HuH-7.5 (cell line): ENCODE measurements at places on chromosomes 3 and 15.

GRCh38 chr15:25464784-25465183, 26.0 kb upstream of the UBE3A start:
- no peak for DNase-seq

GRCh38 chr15:48242015-48242414, 35.9 kb downstream of the SLC12A1 start:
- no peak for DNase-seq

DNA sequence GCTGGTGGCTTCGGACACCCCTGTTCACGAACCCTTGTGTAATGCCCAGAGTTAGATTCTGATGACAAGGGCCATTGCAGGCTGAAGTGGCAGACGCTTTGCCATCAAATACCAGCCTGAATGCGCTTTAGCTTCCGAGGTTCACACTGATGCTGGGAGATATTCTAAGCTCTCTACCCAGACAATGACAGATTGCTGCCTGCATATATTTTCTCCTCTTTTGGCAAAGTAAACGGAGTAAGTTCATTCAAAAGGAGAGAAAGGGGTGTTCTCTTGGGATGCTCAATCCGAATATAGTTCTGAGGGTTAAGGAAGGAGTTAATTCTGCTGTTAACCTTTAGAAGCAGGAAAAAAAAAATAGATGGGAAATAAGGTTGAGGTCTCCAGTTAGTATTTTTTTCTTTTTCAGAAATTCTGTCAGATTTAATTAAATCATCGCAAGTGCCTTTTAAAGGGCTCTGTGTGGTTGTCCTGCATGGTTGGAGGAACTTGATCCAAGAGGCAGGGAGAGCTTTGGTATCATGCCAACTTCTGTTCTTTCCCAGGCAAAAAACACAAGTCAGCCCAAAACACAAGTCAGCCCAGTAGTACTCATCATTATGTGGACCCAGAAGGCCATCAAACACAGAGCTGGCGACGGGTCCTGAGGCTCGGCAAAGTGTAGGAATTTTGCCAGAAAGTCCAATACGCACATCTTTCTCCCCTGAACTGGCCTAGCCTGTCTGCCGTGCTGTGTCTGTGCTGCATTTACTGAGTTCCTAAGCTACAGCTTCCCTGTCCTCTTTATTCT, 70.9 kb upstream of the ST8SIA2 start:
- DNase-seq = no peak

DNA sequence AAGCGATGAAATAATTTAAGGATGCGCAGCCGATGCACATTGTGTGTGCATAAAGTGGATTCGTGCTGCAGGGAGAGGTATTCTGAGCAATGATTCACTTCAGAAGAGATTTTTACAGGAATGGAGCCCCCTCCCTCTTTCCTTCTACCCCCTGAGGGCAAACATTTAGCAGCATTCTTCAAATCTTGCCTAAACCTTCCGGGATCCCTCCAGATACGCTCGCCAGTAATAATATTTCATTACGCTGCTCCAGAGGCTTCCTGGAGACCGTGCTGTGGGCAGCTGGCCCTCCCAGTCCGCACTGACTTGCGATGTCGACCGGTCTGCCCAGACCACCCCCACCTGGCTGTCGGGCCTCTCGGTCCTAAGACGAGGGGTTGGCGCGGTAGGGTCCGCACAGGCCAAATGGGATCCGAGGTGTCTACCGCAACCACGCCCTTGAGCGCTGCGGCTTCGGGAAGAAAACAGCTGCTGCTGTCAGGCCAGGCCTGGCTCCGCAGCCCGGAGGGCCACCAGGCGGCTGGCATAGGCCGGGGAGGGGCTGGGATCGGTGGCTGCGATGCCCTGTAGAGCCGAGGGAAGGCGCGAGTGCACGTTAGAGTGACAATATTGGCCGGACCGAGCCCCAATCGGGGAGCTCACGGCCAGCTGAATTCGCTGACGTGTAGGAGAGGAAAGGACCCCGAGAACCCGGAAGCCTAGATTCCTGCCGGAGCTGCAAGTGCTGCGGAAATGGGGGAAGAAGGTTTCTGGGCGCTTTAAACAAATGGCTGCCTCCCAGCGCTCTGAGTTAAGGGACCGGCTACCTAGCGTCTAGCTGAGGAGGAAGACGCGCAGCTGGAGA, 14.3 kb downstream of the ZIC4 start:
- DNase-seq = peak; percentile 94

GRCh38 chr15:26103002-26103404, 239.9 kb upstream of the ATP10A start:
- no peak for DNase-seq

- peak; percentile 34 for DNase-seq
Observed at GRCh38 chr3:152268555-152269055, at the start of gene MBNL1. TSS of gene MBNL1 (plus strand) at chr3:152268929. CDS start at chr3:152300194, 31,265 bp downstream.

- no peak for DNase-seq
Observed at GRCh38 chr3:131390331-131390730, 8.8 kb downstream of the NUDT16 start.

- no peak for DNase-seq
Observed at GRCh38 chr3:174937478-174937877, 78.3 kb downstream of the NAALADL2 start.

GRCh38 chr3:169454823-169455222, 208.7 kb downstream of the MECOM start:
- DNase-seq = no peak

DNA sequence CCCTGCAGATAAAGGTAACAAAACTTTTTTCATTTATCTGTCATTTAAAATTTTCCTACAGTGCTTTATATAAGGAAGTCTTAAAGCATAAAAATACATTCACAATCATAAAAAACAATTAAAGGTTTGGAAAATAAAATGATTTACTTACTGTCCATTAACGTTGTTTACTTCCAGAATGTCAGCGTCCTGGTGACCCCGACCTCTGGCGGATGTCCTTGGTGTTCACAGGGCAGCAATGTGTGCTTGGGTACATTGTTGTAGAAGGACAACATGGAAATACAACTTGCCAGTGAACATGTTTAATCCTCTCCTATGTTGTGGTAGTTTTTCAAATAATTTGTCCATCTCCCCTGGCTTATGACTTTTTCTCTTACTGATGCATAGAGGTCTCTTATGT, 168.8 kb upstream of the NDN start:
- no peak for DNase-seq

- DNase-seq = no peak
Observed at GRCh38 chr3:142608631-142609030, 12.4 kb downstream of the PLS1 start.

GRCh38 chr3:53065841-53066480, 20.1 kb upstream of the SFMBT1 start:
- DNase-seq = no peak

DNA sequence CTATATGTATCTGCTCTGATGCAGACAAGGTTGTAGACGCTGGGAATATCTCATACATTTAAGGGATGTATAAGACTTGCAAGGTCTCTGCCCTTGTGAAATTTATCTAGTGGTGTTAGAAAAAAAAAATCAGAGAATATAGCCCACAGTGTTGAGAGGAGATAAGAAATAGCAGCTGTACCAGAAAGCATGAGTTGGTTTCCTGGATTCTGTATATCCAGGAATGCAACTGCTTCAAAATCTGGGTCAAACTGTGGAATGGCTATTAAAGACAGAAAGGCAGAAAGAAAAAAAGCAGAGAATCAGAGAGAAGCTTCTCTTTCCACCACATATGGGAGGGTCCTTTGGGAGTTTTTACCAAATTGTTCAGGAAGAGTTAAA, 1.5 kb upstream of the TMEM212 start:
- no peak for DNase-seq

- no peak for DNase-seq
Observed at GRCh38 chr3:107970993-107971580, 119.7 kb downstream of the CD47 start.

GRCh38 chr3:188539631-188540194, 385.8 kb downstream of the LPP start:
- no peak for DNase-seq

DNA sequence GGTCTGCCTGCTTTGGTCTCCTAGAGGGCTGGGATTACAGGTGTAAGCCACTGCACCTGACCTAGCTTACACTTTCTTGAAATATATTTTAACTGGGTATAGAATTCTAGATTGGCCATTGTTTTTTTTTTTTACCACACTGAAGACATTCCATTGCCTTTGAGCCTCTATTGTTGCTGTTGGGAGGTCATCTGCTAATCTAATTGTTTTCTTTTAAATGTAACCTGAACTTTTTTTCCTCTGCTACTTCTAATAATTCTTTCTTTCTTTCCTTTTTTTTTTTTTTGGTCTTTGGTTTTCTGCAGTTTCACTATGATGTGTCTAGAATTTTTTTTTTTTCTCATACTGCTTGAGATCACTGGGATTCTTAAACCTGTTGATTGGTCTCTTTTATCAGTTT, 28.1 kb downstream of the ERICH6 start:
- no peak for DNase-seq

DNA sequence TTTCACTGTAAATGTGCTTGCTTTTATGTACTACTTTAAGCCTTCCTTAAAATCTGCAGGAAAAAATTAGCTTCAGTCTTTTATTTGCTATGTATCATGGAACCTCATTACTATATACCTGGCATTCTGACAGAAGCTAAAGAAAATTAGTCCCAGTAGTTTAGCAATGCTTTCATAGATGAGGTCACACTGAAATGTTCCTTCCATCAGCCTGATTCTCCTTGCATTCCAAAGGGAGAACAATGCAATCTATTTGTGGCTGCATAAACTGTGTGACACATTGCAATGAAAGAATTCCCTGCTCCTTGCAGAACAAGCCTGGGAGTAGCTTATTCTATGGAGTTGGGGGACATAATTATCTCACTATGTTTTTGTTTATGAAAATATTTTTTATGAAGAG, 691.5 kb upstream of the ARPP21 start:
- no peak for DNase-seq

GRCh38 chr3:189898559-189899153, 222.0 kb downstream of the P3H2 start:
- DNase-seq = no peak

DNA sequence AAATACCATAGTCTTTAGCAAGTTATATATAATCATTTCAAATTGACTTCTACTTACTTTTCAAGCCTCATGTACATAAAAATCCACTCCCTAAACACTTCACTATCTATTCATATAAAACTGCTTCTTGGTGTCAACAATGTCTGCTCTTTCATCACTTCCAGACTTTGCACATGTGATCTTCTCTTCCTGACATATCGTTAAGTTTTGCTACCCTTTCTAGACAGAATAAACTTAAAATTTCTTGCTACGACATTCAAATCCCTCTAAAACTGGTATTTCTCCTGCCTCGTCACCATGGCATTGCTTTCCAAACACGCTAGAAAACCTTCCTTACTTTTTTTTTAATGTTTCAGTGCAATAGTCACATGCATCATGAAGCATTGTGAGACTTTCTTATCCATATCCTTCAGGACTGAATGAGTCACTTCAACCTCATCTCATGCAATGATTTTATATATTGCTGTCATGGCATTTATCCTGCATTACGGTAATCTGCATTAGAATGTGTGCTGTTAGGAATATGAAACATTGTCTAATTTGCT, 122.8 kb downstream of the GMNC start:
- no peak for DNase-seq

GRCh38 chr15:52362497-52362896, 66.9 kb upstream of the MYO5C start:
- no peak for DNase-seq

- DNase-seq = no peak
Observed at GRCh38 chr3:49871531-49872153, 1.9 kb upstream of the CAMKV start.

- no peak for DNase-seq
Observed at GRCh38 chr3:65950340-65951326, 88.1 kb downstream of the MAGI1 start.

DNA sequence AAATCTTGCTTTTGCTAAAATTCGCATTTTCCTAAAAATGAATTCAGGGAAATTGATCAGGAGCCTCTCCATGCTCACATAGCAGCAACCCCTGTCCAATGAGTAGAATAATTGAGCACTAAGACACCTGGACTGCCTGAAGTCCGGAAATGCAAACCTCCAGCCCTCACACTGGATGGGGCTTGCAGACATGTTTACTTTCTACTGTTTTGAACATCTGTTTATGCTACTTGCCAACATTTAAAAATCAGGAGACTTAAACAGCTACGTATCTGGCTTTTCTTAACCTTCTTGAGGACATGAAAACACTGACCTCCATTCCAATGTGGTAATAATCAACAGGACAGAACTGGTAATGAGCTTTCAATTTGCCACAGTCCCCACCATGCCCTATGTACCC, 184.4 kb downstream of the SHOX2 start:
- DNase-seq = no peak

DNA sequence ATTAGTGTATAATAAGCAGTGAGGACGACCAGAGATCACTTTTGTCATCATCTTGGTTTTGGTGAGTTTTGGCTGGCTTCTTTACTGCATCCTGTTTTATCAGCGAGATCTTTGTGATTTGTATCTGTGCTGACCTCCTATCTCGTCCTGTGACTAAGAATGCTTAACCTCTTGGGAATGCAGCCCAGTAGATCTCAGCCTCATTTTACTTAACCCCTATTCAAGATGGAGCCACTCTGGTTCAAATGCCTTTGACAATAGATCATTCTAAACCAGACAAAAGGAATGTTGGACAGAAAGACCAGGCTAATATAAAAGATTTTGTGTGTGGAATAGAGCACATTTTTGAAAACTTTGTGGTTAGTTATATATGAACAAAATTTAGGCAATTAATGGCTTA, 618.5 kb upstream of the BCHE start:
- DNase-seq = no peak

DNA sequence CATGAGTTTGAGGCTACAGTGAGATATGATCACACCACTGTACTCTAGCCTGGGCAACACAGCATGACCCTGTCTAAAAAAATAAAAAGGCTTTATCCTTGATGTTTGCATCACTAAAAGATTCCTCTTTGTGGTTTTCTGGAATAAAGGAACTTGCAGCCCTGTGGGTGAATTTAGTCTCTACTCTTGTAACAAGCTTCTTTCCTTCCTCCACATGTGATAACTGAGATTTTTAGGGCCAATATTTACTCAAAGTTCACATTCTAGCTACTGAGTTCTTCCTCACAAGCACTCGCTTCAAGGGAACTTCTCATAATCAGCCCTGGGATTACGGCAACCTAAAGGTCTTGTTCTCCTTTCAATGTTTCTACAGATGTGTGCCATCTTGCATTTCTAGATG, 24.6 kb downstream of the COMMD2 start:
- DNase-seq = no peak

DNA sequence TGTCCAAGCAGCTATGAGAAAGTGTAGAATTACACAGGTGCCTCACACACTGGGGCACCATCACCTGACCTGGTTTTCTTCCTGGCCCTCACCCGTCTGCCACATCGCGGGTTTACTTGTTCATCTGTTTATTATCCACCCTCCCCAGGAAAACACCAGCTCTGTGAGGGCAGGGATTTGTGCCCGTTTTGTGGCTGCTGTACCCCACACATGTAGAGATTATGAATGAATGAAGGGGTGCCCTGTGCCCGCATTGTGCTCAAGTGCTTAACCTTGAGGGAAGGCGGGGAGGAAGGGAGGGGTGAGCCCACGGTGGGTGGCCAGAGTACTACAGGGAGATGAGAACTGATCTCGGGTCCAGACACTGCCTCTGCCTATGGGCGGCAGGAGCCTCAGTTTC, 108.4 kb downstream of the WNT7A start:
- no peak for DNase-seq
